ENCODE measurements at places on chromosomes 1 and 21.

GRCh38 chr1:55445416-55445815 is 230.3 kb upstream of the USP24 start:
- DNase-seq = no peak

DNA sequence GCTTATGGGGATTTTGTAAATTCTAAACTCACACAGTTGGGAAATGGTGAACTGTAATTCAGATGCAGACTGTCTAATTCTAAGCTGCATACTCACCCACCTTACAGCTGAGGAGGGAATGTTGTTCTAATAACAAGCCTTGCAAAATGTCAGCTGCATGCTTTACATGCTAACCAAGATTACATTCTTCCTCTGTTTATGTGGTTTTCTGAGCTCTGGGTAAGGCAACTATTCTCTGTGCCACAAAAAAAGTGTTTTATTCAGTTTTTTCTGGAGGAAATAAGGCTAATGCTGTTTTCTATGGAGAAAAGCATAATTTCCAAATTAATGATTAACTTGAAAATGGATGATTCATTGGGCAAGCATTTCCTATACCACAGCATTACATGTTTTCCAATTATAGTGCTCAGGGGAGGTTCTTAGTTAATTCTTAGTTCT is 64.9 kb downstream of the RGS13 start:
- no peak for DNase-seq

- no peak for DNase-seq
These were observed 4.5 kb upstream of the NHLH1 start for GRCh38 chr1:160362168-160362957.

DNA sequence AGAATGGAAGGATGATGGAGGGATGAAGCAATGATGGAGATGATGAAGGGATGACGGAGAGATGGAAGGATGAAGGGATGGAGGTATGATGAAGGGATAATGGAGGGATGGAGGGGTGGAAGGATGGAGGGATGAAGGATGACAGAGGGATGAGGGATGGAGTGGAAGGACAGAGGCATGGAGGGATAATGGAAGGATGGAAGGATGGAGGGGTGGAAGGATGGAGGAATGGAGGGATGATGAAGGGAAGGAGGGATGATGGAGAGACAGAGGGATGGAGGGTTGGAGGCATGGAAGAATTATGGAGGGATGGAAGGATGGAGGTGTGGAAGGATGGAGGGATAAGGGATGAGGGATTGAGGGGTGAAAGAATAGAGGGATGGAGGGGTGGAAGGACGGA is 62.8 kb downstream of the KCNAB2 start:
- no peak for DNase-seq

GRCh38 chr1:37021502-37021901 is 12.8 kb downstream of the GRIK3 start:
- DNase-seq = no peak

DNA sequence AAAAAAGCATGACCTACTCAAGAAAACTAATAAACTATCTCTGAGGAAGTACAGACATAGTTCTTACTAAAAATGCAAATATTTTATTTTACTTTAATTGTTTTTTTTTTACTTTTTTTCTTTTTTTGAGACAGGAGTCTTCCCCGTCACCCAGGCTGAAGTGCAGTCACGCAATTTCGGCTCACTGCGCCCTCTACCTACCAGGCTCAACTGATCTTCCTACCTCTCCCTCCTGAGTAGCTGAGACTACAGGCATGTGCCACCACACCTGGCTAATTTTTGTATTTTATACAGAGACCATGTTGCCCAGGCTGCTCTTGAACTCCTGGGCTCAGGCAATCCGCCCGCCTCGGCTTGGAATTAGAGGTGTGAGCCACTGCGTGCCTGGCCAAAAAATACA is 1263.1 kb downstream of the KCNT2 start:
- no peak for DNase-seq

DNA sequence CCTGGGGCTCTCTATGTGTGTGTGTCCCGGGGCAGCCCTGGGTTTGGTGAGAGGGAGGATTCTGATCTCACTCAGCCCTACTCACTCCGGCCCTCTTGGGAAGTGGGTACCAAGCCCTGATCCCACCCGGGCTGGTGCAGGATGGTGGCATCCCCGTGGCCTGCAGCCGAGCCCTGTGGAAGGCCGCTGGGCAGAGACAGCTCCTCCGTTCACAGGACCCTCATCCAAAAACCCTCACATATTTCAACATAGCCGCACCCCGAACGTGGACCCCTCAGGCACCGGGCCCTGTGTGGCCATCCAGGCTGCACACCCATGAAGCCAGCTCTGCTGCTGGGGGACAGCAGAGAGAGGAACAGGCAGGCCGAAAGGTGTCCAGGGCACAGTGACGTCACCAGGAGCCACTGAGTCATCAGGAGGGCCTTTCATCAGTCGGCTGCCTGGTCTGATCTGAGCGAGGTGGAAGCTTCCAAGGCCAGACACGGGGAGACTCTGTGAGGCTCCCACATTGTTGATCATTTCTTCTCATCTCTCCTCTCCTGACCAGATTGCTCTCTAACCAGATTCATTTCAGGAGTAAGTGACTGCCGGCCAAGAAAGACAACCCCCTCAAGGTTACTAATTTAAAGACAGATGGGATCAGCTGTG is 16.2 kb upstream of the GPR157 start:
- no peak for DNase-seq

DNA sequence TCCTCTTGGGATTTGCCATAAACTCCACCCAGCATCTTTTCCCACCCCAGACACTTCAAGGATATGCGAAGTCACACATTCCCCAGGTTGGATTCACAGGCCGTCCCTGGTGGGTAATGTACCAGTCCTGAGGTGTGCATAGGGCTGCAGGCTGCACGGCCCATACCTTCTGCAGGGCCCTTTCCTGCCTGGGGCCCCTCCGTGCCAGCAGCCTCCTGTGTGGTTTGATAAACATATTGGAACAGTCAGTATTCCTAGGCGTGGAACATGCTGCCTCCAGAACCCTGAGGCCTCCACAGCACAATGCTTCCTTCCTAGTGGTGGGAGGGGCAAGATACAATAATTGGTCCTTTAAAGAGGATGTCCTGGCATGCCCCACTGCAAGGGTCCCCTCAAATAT is 26.6 kb downstream of the IL10RB start:
- no peak for DNase-seq

GRCh38 chr1:48776393-48777218 is at the start of gene BEND5:
BEND5 (minus strand) TSS chr1:48776891; CDS start chr1:48776831, 60 bp downstream.
- no peak for DNase-seq

- no peak for DNase-seq
These were observed 123.7 kb downstream of the MATN1 start for GRCh38 chr1:30599721-30600120.

DNA sequence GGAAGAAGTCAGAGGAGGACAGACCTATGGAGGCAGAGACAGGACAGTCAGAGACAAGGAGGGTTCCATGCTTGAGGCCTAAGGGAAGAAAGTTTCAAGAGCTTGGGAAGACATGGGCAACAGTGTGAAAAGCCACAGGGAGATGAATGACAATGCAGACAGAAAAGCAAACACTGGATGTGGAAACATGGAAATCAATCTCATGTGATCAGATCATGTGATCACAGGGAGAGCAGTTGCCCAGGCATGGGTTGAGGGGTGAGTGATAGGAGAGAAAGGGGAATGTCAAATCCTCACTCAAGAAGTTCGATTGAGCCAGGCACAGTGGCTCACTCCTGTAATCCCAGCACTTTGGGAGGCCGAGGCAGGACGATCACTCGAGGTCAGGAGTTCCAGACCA is 17.2 kb downstream of the PTAFR start:
- no peak for DNase-seq

GRCh38 chr1:201686714-201687455 is 142.1 kb upstream of the IPO9 start:
- DNase-seq = no peak

GRCh38 chr1:42992054-42992571 is 33.4 kb upstream of the SLC2A1 start:
- no peak for DNase-seq

DNA sequence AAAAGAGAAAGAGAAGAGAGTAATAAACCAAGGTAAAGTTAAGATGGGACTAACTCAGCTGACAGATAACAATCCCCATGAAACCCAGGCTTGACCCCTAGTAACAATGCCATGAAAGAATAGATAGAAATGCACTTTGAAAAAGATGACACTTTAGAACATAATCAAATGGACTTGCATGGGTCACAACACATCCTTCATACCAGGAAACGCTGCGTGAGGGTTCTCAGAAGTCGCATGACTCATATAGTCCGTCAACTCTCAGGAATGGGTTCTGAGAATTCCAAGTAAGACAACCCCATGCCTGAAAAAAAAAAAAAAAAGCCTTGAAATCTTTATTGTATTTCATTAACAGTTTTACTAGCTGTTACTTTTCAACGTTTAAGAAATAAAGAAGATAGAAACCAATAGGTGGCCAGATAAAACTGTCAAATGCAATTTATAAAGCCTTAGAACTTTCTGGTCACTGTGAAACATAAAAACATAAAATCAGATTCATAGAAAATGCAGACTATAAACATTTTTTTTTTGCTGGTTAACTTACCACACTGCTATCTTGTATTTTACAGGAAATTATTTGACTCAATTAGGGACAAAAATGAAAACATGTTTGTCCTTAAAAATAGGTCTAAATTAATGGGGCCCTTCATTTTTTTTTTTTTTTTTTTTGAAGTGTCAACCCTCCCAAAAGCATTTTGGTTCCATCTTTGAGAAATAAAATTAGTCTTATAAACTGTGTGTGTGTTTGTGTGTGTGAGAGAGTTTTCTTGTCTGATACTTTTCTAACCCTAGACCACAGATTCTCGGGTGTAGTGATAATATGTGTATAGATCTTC is 202.1 kb downstream of the NCAM2 start:
- peak; percentile 8 for DNase-seq

DNA sequence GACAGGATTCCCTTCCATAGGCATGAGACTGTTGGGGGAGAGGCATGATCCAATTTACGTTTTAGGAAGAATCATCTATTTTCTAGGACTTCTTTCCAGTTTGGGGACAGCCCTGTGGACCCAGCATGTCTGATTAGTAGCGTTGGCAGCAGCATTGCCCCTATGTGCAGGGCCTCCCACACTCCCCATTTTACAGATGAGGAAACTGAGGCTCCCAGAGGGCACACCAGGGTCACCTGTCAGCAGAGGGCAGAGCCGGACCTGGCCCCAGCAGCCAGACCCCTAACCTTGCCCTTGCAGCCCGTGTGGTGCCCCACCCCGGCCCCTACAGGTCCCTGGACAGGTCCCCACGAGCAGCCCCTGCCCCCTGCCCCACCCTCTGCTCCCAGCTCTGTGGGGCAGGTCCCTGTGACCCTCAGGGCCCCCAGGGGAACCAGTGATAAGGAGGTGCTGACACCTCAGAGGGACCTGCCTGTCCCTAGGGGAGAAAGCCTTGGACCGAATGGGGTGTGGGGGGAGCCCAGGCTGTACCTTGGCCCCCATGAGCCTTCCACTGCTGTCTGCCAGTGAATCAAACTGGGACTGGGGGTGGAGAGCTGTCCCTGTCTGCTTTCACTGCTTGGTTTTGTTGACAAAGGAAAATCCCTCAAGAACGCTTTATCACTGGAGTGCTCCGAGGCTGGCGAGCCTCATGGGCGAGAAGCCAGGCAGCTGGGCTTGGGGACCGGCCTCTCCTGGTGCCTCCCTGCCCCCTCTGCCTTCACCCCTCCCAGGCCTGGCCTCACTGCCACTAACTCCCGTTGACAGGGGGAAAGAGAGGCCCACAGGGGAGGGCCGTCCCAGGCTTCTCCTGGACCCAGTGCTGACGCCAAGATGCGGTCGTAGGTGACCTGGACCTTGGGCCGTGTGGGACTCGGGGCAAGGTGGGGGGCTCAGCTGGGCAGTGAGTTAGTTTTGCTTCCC is 39.4 kb upstream of the CCDC27 start:
- DNase-seq = no peak

- no peak for DNase-seq
These were observed 29.0 kb downstream of the PPFIA4 start for GRCh38 chr1:203055161-203055799.

GRCh38 chr1:74780594-74780993 is 47.6 kb downstream of the TYW3 start:
- DNase-seq = no peak

DNA sequence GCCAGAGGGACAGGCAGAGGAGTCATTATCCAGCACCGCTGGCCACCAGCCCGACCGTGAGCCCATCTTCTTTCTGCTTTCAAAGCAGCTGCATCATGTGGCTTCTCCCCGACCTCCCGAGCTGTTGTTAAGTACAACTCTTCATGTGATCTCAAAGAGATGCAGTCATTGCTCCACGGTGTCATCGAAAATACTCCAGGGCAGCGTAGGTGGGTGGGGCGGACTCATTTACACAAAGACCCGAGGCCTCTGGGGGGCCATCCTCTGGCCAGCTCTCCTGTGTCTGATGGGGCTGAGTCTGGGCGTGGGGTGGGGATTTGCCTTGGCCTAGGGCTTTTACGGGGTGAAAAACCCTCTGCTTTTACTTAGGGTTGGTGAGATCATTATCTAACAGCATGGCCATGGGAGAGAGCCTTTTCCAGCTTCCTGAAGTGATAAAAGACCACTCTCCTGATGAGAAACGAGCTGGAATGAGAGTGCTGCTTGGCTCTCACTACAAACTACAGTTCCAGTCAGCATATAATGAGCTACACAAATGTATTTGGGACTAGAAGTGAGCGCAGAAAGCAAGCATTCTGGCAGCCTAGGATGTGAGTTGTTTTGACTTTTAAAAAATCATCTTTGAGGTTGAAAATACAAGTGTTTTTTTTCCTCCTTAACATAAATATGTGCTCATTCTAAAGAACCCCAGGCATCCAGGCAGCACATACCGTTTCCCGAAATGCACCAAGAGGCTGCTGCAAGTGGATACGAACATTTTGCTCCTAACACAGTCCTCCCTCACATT is 165.0 kb downstream of the RHOU start:
- no peak for DNase-seq

- no peak for DNase-seq
These were observed 78.8 kb downstream of the GPR161 start for GRCh38 chr1:168057921-168058320.

- DNase-seq = peak; percentile 100
These were observed 498 bp upstream of the DENND2C start for GRCh38 chr1:114670083-114671010.

- no peak for DNase-seq
These were observed 130.3 kb downstream of the CASZ1 start for GRCh38 chr1:10665930-10666850.

DNA sequence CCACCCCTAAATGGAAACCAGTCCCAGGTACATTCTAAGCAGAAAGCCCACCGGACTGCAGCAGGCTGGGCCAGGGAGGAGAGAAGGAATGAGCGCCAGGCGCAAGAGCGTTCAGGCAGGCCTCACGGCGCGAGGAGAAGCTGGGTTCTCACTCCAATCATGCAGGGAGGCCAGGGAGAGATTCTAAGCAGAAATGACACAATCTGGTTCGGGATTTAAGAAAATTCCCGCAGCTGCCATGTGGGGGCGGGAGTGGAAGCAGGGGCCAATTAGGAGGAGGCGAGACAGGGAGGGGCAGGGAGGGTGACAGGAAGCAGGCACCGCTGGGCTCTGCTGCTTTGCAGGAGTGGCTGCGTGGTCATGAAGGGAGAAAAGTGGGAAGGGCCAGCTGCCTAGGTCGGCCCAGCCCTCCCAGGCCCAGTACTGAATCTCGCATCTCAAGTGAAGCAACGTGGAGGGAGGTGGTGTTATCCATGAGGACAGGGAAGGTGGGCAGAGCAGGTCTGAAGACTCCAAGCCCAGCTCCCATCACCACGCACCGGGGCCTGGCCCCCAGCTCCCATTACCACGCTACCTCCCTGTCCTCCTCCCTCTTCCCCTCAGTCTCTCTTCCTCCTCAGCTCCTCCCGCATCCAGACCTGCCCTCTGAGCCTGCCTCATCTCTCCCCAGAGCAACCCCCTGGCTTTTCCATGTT is 11.8 kb downstream of the NPHP4 start:
- no peak for DNase-seq
